ENCODE measurements at places on chromosomes 1 and 21. TPM values are rescaled to one million over a fixed set of nuclear protein-coding genes. Genes with fewer than 3 reads are reported as not detected.
A peak's percentile ranks its signal among the peaks of the same experiment; 100 is the strongest.

Gene MYBPH
- not detected for total RNA-seq

DNA sequence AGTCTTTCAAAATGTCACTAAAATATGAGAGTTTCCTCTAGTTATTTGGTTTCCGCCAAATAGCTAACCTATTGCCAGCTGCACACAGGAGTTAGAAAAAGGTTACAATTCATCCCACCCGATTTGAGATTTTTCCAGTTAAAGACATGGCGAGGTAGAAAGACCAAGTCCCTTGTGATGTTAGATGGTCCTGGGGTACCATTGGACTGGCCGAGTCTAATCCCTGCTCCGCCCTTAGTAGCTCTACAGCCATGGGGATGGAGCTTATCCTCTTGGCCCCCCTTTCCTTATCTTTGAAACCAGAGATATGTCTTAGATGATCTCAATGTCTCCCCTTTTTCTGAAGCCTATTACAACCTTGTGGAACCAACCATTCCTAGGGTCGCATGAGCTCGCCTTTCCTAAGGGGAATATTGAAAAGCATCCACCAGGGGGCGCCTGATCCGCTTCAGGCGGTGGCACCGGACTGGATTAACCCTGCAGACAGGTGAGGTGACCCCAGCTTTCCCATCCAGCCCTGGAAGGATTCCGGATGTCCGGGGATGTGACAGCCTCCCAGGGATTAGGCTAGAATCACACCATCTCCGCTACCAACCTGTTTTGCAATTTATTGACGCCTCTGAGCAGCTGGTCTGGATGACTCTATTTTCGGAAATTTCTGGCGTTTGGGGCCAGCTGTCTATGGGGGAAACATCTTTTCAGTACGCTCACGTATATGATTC lies 68.3 kb upstream of the SIM2 start:
- DNase-seq = peak; percentile 9

Gene GUCA2B
- total RNA-seq = not detected

DNA sequence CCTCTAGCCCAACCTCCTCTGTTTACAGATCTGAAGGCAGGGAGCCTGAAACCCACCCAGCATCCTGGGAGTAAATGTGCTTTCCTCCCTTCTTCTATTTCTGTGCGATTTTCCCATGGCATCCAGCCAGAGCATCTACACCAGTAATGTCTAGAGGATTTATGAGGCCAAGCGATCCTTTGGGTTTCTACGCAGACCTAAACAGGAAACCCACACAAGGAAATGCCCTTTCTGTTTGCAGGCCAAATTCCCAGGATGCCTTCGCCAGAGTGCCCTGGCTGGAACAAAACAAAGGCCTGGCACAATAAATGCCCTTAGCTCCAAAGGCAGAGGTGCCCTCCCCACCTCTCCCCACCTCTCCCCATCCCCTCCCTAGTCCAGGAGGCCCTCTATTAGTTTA lies 110.5 kb upstream of the CDC42BPA start:
- DNase-seq = peak; percentile 96

DNA sequence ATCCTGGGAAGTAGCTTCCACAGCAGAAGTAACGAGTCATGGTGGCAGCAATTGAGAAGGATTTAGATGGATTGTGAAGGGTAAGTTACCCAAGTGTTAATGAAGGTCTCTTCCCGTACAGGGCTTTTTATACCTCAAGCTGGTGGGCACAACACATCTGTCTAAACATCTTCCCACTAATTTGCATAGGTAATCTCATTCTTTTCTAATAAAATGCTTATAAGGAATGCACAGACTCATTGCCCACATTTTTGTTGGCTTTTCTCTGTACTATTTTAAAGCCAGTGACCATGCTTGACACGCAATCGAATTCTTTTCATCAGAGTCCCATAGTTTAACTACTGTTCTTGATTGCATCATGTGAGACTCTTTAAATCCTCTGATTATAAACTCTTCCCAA lies at the start of gene KRTAP7-1:
Gene KRTAP7-1 (minus strand): TSS at position 101 of the 400 bp plus-strand sequence. CDS start 61 bp downstream, at position 40.
- DNase-seq = no peak

Gene CRYZ
- 12.6 TPM for total RNA-seq

- DNase-seq = no peak
These were observed at the start of gene LCE1F for GRCh38 chr1:152774875-152775274. Gene LCE1F (plus strand): TSS chr1:152775140. CDS start chr1:152776372, 1,232 bp downstream.

Gene RHBDL2
- total RNA-seq = 0.13 TPM

GRCh38 chr1:166470441-166470840 lies 303.6 kb upstream of the FAM78B start:
- no peak for DNase-seq

- peak; percentile 65 for DNase-seq
These were observed 81.1 kb downstream of the SIK1 start for GRCh38 chr21:43345746-43346409.

Gene SNAP47
- total RNA-seq = 27.6 TPM

GRCh38 chr1:16615253-16616252 lies 2.2 kb upstream of the NBPF1 start:
- DNase-seq = no peak

- no peak for DNase-seq
These were observed 186.5 kb downstream of the TGFBR3 start for GRCh38 chr1:91699339-91699974.

DNA sequence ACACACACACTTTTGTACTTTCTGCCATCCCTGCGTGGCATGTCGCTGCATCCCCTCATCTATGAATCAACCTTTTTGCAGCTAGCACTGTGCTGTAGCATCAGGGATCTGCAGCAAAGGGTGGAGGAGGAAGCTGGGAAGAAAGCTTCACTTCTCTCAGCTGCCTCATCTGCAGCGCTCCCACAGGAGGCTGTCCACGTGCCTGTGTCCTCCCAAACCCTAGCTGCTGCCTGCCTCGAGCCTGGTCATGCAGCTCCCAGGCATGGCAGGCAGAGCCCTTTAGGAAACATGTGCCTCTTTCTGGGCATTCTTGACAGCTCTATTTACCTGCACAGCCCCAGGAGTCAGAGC lies 262.1 kb upstream of the SGIP1 start:
- peak; percentile 42 for DNase-seq

DNA sequence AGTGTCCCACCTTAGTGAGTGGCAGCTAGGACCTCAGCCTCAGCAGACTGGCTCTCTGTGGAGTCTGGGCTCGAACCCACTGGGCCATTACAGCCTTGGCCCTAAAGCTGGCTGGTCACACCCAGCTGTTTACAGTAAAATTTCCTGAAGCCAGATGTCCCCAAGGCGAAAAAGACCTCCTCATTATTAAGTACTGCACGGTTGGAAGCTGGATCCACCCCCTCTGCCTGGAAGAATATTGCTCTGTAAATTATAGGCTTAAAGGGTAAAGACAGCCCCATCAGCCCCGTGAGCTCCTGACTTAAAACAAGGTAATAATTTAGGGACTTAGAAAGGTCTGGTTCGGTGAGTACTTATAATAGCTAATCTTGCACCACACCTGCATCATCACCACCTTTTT lies 30.3 kb upstream of the TMEM51 start:
- DNase-seq = no peak
